Natural killer cell treated with Interleukin-12 subunit alpha and Interleukin-12 subunit beta and Interleukin-15 and Interleukin-18, amount 100 ng/mL, for 72 hours (primary cell): ENCODE measurements at places on chromosomes 1 and 21. TPM values are rescaled to one million over a fixed set of nuclear protein-coding genes. Genes with fewer than 3 reads are reported as not detected.
A peak's percentile ranks its signal among the peaks of the same experiment; 100 is the strongest.

DNA sequence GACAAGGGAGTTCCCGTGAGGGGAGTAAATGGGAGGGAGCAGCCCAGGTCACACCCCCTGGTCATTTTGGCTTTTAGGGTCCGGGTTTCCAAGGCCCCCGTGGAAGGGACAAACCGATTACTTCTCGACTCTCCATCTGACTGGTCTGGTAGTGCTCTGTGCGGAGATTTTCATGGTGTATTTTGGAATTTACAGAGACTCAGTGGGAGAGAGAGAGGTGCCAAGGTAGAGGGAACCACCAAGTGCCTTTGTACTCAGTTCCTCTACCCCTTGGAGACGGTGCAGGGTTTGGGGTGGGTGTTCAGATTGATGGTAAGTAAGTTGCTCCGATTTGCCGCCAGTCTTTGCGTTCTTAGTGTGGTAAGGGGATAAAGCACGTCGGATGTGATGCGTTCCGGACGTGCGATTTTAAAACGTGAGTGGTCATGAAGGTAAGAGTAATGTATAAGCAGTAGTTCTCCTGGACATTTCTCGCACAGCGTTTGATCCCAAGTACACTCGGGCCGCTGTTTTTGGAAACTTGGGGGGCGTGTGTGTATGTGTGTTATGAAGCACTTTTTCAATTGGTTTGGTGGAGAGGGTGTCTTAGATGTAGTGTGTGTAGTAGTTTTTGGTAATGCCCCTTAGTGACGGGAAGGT lies 682 bp downstream of the SUCO start:
- H3K27me3 ChIP-seq, result peaks cover 5% of the 10 kb centered on the region
- peak overlapping the region; percentile 89 for H3K27ac ChIP-seq
- peak overlapping the region; percentile 99 for H3K4me3 ChIP-seq

GRCh38 chr21:45922648-45923047 lies 58.9 kb upstream of the COL6A1 start:
- no peak for DNase-seq
- no peaks in the 10 kb centered on the region for H3K36me3 ChIP-seq
- H3K27ac ChIP-seq, result no peak overlapping the region

GRCh38 chr21:43287795-43288755 lies 119.3 kb downstream of the CRYAA start:
- no peaks in the 10 kb centered on the region for H3K36me3 ChIP-seq
- no peaks in the 10 kb centered on the region for H3K27me3 ChIP-seq
- no peaks in the 10 kb centered on the region for H3K4me1 ChIP-seq
- no peak overlapping the region for H3K4me3 ChIP-seq
- DNase-seq, result no peak
- no peak overlapping the region for H3K27ac ChIP-seq

- no peaks in the 10 kb centered on the region for H3K36me3 ChIP-seq
- H3K27me3 ChIP-seq, result no peaks in the 10 kb centered on the region
- H3K4me3 ChIP-seq, result no peak overlapping the region
- H3K4me1 ChIP-seq, result peaks cover 2% of the 10 kb centered on the region
Measured at GRCh38 chr1:15803380-15803779, 4.1 kb downstream of the UQCRHL start.

DNA sequence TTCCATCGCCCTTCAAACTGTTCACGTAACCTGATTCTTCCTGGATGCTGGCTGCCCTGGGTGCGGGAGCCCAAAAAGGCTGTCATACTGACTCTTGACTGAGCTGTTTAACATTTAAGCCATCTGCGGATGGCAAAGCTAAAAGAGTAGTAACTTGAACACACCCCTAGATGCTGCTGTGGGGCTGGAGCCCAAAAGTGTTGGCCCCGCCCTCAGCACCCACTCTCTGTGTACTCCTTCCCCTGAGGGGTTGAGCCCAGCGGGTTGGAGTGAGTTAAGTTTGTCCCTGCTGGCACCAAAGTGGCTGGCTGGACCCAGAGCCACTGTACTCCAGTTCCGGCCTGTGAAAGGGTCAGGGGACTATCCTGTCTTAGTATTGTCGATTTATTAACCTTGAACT lies 640.6 kb downstream of the PTPRU start:
- H3K4me3 ChIP-seq, result no peak overlapping the region
- H3K27me3 ChIP-seq, result peaks cover 18% of the 10 kb centered on the region
- H3K36me3 ChIP-seq, result no peaks in the 10 kb centered on the region
- DNase-seq, result no peak

- no peak for DNase-seq
- no peak overlapping the region for H3K27ac ChIP-seq
- no peaks in the 10 kb centered on the region for H3K36me3 ChIP-seq
- peaks cover under 1% of the 10 kb centered on the region for H3K4me1 ChIP-seq
- peaks cover 21% of the 10 kb centered on the region for H3K27me3 ChIP-seq
Measured at GRCh38 chr1:21657456-21658190, 11.5 kb downstream of the RAP1GAP start.

DNA sequence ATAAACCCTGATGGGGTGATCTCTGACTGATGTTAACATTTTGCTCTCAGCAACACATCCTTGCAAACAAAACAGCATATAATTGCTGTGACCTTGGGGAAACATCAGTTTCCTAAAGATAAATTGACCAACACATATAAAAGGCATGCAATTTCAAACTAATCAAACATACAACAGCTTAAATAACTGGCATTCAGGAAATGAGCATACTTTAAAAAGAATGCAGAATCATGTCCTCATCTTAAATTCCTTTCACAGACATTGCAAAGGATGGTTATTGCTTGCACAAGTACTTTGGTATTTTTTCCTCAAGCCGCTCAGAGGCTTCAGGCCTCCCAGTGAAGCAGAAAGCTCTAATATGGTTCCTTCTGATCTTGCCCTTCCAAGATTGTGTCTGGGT lies 53.4 kb upstream of the RGS18 start:
- H3K4me1 ChIP-seq, result no peaks in the 10 kb centered on the region
- no peak for DNase-seq

- no peak overlapping the region for H3K4me3 ChIP-seq
- peaks cover 12% of the 10 kb centered on the region for H3K36me3 ChIP-seq
- no peaks in the 10 kb centered on the region for H3K4me1 ChIP-seq
- H3K27me3 ChIP-seq, result no peaks in the 10 kb centered on the region
- DNase-seq, result no peak
- H3K27ac ChIP-seq, result no peak overlapping the region
Measured at GRCh38 chr1:79969886-79970285, 963.4 kb upstream of the ADGRL4 start.

GRCh38 chr1:196951711-196952394 lies 8.3 kb downstream of the CFHR2 start:
- no peak overlapping the region for H3K4me3 ChIP-seq
- H3K27ac ChIP-seq, result no peak overlapping the region
- H3K36me3 ChIP-seq, result no peaks in the 10 kb centered on the region
- no peak for DNase-seq

GRCh38 chr1:89269277-89269676 lies 3.4 kb downstream of the GBP5 start:
- H3K27ac ChIP-seq, result peak overlapping the region; percentile 99
- DNase-seq, result no peak
- no peaks in the 10 kb centered on the region for H3K27me3 ChIP-seq

DNA sequence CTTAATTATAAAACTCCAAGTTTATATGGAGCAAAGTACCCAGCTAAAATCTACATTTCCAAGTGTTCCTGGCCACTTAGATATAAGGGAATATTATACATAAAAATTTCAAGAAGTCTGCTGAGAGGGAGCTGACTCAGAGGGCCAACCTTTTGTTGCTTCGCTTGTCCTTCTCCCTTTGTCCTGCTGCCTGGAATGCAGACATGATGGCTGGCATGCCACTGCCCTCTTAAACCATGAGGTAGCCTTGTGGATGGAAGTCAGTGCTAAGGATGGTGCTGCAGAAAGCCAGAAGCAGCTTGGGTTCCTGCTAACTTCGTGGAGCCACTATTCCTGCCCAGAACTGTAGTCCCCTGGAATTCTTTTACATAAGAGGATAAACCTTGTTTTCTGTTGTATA lies 38.9 kb upstream of the SRP9 start:
- H3K27me3 ChIP-seq, result no peaks in the 10 kb centered on the region
- no peak for DNase-seq
- H3K4me1 ChIP-seq, result no peaks in the 10 kb centered on the region

GRCh38 chr1:178434360-178434759 lies 62.4 kb downstream of the CLEC20A start:
- no peak overlapping the region for H3K27ac ChIP-seq
- H3K36me3 ChIP-seq, result no peaks in the 10 kb centered on the region
- H3K4me3 ChIP-seq, result no peak overlapping the region
- peaks cover 2% of the 10 kb centered on the region for H3K27me3 ChIP-seq
- no peaks in the 10 kb centered on the region for H3K4me1 ChIP-seq

DNA sequence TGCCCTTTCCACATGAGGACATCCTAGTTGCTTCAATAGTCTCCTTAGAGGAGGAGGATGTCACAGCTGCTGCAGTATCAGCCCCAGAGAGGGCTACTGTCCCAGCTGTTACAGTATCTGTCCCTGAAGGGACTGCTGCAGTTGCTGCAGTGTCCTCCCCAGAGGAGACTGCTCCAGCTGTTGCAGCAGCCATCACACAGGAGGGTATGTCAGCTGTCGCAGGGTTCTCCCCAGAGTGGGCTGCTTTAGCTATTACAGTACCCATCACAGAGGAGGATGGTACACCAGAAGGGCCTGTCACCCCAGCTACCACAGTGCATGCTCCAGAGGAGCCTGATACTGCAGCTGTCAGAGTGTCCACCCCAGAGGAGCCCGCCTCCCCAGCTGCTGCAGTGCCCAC lies 78.5 kb upstream of the BMP8A start:
- no peaks in the 10 kb centered on the region for H3K27me3 ChIP-seq
- DNase-seq, result no peak
- H3K36me3 ChIP-seq, result peaks cover under 1% of the 10 kb centered on the region
- H3K4me3 ChIP-seq, result no peak overlapping the region

DNA sequence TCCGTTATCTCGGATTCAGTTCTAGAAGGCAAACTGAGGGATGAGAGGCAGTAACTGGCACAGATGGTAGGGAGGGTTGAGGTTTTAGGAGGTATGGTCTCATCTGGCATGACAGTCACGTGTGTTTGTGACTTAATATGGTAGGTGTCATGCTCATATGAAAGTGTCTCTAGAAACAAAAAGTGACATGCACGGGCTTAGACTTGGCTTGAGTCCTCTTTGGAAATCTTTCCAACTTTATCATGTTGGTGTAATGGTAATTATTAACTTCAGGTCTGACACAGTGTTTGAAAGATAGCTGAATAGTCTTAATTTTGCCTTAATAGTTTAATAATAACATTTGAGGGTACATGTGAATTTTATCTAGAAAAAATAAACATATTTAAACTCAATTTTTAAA lies 218.1 kb downstream of the FMN2 start:
- H3K4me1 ChIP-seq, result no peaks in the 10 kb centered on the region
- no peak overlapping the region for H3K27ac ChIP-seq
- no peaks in the 10 kb centered on the region for H3K27me3 ChIP-seq
- peaks cover 4% of the 10 kb centered on the region for H3K36me3 ChIP-seq
- no peak overlapping the region for H3K4me3 ChIP-seq

GRCh38 chr1:99546432-99547416 lies 99.2 kb upstream of the PALMD start:
- H3K4me3 ChIP-seq, result no peak overlapping the region
- no peaks in the 10 kb centered on the region for H3K36me3 ChIP-seq
- no peaks in the 10 kb centered on the region for H3K4me1 ChIP-seq
- no peaks in the 10 kb centered on the region for H3K27me3 ChIP-seq

GRCh38 chr1:58588396-58588795 lies 11.3 kb upstream of the TACSTD2 start:
- H3K27me3 ChIP-seq, result peaks cover 36% of the 10 kb centered on the region
- no peak overlapping the region for H3K27ac ChIP-seq
- no peak overlapping the region for H3K4me3 ChIP-seq
- peaks cover 10% of the 10 kb centered on the region for H3K4me1 ChIP-seq

GRCh38 chr1:165717918-165718515 lies 19.7 kb upstream of the ALDH9A1 start:
- no peaks in the 10 kb centered on the region for H3K36me3 ChIP-seq
- H3K4me3 ChIP-seq, result no peak overlapping the region
- H3K4me1 ChIP-seq, result no peaks in the 10 kb centered on the region
- no peak for DNase-seq
- H3K27me3 ChIP-seq, result peaks cover 3% of the 10 kb centered on the region
- no peak overlapping the region for H3K27ac ChIP-seq

- no peaks in the 10 kb centered on the region for H3K4me1 ChIP-seq
- peaks cover 14% of the 10 kb centered on the region for H3K27me3 ChIP-seq
- no peak for DNase-seq
- no peak overlapping the region for H3K27ac ChIP-seq
Measured at GRCh38 chr21:41582298-41582840, 74.4 kb upstream of the TMPRSS2 start.

DNA sequence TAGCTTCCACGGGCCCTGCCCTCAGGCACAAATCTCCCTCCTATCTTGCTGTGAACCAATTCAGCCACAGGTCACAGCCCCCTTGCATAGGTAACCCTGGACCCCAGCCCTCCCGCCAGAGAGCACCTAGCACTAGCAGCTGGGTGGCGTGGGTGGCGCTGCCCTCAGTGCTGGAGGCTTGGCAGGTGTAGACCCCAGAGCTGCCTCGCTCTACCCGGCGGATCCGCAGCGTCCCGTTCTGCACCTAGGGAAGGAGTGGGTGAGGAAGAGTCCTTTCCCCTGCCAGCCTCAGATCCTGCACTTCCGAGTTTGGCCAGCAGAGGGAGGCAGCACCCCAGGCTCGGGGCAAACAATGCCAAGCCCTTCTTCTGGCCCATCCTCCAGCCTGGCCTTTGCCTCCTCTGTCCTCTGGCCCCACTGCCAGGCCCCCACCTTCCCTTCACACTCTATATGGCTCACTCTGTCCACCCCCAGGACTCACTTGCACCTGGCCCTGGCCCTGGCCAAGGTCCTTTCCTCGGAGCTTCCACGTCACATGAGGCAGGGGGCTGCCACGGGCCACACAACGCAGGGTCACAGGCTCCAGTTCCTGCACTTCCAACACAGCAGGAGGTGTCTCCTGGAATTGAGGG lies 9.0 kb downstream of the IGSF9 start:
- no peak overlapping the region for H3K4me3 ChIP-seq
- H3K36me3 ChIP-seq, result no peaks in the 10 kb centered on the region
- peak; percentile 81 for DNase-seq
- no peak overlapping the region for H3K27ac ChIP-seq
- H3K4me1 ChIP-seq, result peaks cover 3% of the 10 kb centered on the region
- H3K27me3 ChIP-seq, result peaks cover 8% of the 10 kb centered on the region

GRCh38 chr1:206087091-206087490 lies 30.1 kb downstream of the AVPR1B start:
- H3K4me1 ChIP-seq, result no peaks in the 10 kb centered on the region
- DNase-seq, result no peak
- peak overlapping the region; percentile 11 for H3K4me3 ChIP-seq
- no peak overlapping the region for H3K27ac ChIP-seq

DNA sequence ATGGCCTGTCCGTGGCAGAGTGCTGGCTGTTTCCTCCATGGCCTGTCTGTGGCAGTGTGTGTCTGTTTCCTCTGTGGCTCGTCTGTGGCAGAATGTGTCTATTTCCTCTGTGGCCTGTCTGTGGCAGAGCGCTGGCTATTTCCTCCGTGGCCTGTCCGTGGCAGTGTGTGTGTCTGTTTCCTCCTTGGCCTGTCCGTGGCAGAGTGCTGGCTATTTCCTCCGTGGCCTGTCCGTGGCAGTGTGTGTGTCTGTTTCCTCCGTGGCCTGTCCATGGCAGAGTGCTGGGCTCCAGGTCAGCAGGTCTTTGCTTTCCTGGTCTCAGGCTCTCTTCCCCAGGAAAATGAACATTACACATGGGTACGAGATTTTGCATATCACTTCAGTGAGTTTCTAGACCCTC lies 138.4 kb upstream of the IPO9 start:
- no peak for DNase-seq
- H3K27ac ChIP-seq, result no peak overlapping the region
- no peaks in the 10 kb centered on the region for H3K4me1 ChIP-seq

GBP6 gene
- total RNA-seq, result 0.22 TPM

GBP3 gene
- 88.6 TPM for total RNA-seq

CRYZ gene
- 15.9 TPM for total RNA-seq

CDCA8 gene
- total RNA-seq, result 29.8 TPM

TRIM58 gene
- 0.39 TPM for total RNA-seq

CLEC20A gene
- not detected for total RNA-seq

KLHDC9 gene
- not detected for total RNA-seq

SERPINC1 gene
- not detected for total RNA-seq

NPPA gene
- total RNA-seq, result not detected

HLX gene
- 5.5 TPM for total RNA-seq

CCDC27 gene
- not detected for total RNA-seq

NFYC gene
- total RNA-seq, result 80.3 TPM

AKR7A2 gene
- 29.6 TPM for total RNA-seq
